ENCODE measurements at places on chromosomes 7 and 10. TPM values are rescaled to one million over a fixed set of nuclear protein-coding genes. Genes with fewer than 3 reads are reported as not detected.

- DNase-seq, result no peak
These were observed 75.3 kb upstream of the TAS2R16 start for GRCh38 chr7:123070702-123071286.

DNA sequence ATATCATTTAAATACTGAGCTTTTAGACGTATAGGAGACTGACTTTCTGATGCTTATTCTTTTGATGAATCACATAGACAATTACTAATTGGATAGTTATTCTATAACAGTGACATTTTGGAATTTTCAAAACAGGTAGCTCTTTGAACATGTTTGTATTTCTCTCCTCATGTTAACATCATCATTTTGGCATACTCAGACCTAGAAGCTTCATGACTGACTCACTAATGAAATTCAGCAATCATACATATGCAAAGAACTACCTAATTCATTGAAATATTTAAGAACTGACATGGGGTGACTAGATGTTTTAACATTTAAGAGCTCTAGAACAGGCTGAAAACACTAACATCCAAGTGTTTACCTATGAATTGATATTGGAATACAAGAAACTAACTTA lies 192.3 kb downstream of the VTI1A start:
- DNase-seq, result no peak

- no peak for DNase-seq
These were observed 266.2 kb upstream of the PHF14 start for GRCh38 chr7:10707519-10707918.

The CFAP70 gene
- total RNA-seq, result 2.3 TPM

Measured in liver (tissue), 10 donors.